CD4-positive, alpha-beta T cell treated with Interleukin-6 at 100 ng/mL for 8 hours (primary cell): ENCODE measurements at places on chromosomes 4 and X.

GRCh38 chr4:68877555-68877954 is 61.8 kb downstream of the UGT2B10 start:
- no peak for DNase-seq

DNA sequence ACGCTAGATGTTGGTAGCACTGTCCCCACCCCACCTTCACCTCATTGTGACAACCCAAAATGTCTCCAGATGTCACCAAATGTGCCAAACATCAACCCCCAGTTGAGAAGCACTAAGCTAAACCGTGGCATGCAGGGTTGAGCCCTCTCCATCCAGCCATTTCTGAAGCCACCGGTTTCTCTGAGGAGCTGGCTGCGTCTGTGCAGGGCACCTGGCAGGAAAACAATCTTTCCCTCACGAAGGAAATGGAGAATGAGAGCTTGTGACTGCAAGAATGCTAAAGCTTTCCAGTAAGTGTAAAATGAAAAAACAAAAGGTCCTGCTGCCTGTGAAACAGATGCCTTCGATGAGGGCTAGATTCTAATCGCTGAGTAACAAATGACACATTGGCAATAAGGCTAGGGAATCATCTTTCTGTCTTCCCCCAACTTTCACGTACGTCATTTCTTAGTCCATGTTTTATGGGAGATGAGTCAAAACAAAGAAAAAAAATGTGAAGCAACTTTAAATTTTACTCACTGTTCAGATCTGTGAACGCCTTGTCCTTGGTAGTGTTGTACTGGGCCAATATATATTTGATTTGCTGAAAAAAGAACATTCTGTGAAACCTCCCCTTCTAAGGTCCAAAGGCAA is 59.9 kb downstream of the PROM1 start:
- no peak for DNase-seq

- DNase-seq, result no peak
Observed at GRCh38 chr4:92994727-92995126, 691.0 kb downstream of the GRID2 start.

DNA sequence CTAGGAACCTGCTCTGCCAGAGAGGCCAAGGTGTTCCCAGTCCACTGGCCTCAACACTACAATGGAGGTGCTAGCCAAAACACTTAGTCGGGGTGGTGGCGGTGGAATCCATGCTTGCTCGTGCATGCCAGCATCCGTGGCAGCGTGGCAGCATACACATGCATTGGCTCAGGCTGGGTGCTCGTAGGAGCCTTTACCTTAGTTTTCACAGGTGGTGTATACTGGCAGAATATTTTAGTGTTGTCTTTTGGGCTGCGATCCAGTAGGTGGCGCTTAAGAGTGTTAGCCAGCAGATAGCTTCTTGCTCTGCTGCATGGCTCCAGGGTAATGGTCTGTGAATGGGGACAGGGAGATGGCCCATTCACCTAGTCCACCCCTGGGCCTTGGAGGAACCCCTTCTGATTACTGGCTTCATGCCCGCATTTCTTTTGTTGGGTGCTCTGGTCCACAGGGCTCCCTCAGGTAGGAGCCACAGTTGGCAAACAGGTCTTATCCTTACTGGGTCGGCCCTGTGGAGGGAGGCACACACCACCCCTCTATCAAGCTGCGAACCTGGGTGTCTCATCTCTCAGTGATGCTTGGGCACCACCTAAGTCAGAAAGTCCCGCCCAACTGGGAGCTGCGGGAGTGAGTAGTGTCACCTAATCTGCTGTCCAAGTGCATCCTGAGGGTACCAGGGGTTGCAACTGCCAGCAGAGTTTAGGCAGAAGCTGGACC is 40.0 kb downstream of the RIPPLY1 start:
- no peak for DNase-seq

- no peak for DNase-seq
Observed at GRCh38 chr4:110623718-110624397, 981 bp upstream of the PITX2 start.
